Natural killer cell treated with Interleukin-12 subunit alpha and Interleukin-12 subunit beta and Interleukin-15 and Interleukin-18, amount 100 ng/mL, for 72 hours (primary cell): ENCODE measurements at places on chromosomes 6 and 20. TPM values are rescaled to one million over a fixed set of nuclear protein-coding genes. Genes with fewer than 3 reads are reported as not detected.

The GMPR gene
- total RNA-seq = 0.31 TPM

- no peak for DNase-seq
Measured at GRCh38 chr6:128667339-128667858, 147.0 kb upstream of the PTPRK start.

DNA sequence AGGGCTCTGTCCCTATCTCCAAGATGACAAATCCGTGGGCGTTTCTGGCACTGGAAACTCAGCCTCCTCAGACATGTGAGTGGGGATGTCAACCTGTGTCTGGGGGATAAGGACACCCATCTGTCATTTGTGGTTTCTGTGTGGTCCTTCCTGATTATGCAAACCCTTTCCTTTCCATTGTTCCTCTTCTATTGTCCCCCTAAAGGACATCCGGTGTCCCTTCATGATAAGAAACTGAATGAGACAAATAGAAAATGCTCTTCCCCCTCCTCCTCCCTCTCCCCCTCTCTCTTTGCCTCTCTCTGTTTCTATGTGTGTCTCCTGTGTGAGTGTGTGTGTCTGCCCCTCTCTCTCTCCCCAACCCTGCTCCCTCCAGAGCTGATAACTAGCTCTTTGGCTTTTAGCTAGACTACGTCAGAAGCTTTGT is 11.5 kb upstream of the GLP1R start:
- DNase-seq = no peak

GRCh38 chr6:121305957-121306607 is 28.2 kb downstream of the TBC1D32 start:
- DNase-seq = no peak
